Breast epithelium (tissue), 4 donors: ENCODE measurements at places on chromosomes 13 and 19. TPM values are rescaled to one million over a fixed set of nuclear protein-coding genes. Genes with fewer than 3 reads are reported as not detected.

- peak overlapping the region; percentile 94 for H3K4me3 ChIP-seq
- peak overlapping the region; percentile 20 for H3K27ac ChIP-seq
- no peaks in the 10 kb centered on the region for H3K4me1 ChIP-seq
- no peaks in the 10 kb centered on the region for H3K36me3 ChIP-seq
- DNase-seq = no peak
Measured at GRCh38 chr13:24922387-24922744, 158.4 kb downstream of the RNF17 start.

DNA sequence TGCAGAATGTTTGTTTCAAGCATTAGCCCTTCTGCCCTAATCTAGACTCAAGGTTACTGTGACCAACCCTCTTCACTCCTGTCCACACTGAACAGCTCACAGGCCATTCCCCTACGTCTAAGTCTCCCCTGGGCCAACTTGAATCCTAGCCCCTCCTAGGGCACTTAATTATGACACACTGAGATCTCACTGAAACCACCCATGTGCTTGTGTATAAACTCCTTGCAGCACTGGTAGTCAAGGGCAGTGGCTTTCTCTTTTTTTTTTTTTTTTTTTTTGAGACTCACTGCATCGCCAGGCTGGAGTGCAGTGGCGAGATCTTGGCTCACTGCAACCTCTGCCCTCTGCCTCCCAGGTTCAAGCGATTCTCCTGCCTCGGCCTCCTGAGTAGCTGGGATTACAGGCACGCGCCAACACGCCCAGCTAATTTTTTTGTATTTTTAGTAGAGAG is 1.9 kb upstream of the AKT2 start:
- H3K27ac ChIP-seq = no peak overlapping the region
- H3K36me3 ChIP-seq = no peaks in the 10 kb centered on the region
- H3K4me3 ChIP-seq = no peak overlapping the region
- H3K4me1 ChIP-seq = peaks cover 5% of the 10 kb centered on the region
- no peaks in the 10 kb centered on the region for H3K27me3 ChIP-seq
- no peak for DNase-seq

DNA sequence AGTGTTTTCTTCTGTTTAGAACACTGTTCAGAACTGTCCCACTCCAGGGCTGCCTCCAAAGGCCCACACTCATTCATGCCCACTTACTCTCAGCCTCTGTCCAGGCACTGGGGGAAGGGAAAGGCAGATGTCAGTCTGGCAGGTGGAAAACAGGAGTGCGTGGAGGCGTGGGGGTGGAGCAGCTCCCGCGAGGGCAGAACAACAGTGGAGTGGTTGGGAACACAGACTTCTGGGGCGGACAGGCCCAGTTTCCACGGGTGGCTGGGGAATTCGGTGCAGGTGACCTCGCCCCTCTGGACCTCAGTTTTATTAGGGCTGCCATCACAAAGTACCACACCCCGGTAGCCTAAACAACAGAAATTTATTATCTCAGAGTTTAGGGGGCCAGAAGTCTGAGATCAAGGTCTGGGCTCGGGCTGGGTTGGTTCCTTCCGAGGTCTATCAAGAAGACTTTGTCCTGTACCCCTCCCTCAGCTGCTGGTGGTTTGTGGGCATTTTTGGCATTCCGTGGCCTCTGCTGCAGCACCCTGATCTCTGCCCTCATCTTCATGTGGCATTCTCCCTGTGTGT is 59.7 kb downstream of the SIPA1L3 start:
- H3K4me1 ChIP-seq = peaks cover 7% of the 10 kb centered on the region
- H3K27me3 ChIP-seq = no peaks in the 10 kb centered on the region
- no peaks in the 10 kb centered on the region for H3K36me3 ChIP-seq
- no peak overlapping the region for H3K4me3 ChIP-seq

- DNase-seq = no peak
- no peaks in the 10 kb centered on the region for H3K36me3 ChIP-seq
- no peaks in the 10 kb centered on the region for H3K27me3 ChIP-seq
- H3K4me1 ChIP-seq = no peaks in the 10 kb centered on the region
- no peak overlapping the region for H3K27ac ChIP-seq
- H3K4me3 ChIP-seq = no peak overlapping the region
Measured at GRCh38 chr19:48081106-48081505, 29.5 kb downstream of the PLA2G4C start.

DNA sequence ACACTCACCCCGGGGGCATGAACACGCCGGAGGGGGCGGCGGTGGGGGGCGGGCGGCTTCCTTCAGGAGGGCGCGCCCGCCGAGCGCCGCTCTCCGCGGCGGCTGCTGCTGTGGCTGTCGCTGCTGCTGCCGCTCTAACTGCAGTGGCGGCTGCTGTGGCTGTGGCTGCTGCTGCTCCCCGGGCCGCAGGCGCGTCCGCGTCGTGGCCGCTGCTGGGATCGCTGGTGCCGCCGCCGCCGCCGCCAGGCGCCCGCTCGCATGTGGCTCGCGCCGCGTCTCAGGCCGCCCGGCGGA is at the start of gene BBC3:
Gene BBC3 (minus strand): TSS at position 279 of the 294 bp plus-strand sequence. CDS start 2,768 bp downstream, outside the sequence.
- peaks cover 3% of the 10 kb centered on the region for H3K4me1 ChIP-seq
- no peak for DNase-seq
- no peaks in the 10 kb centered on the region for H3K27me3 ChIP-seq
- peak within 1 kb of the TSS; percentile 97 for H3K4me3 ChIP-seq
- H3K27ac ChIP-seq = peak within 1 kb of the TSS; percentile 99

DNA sequence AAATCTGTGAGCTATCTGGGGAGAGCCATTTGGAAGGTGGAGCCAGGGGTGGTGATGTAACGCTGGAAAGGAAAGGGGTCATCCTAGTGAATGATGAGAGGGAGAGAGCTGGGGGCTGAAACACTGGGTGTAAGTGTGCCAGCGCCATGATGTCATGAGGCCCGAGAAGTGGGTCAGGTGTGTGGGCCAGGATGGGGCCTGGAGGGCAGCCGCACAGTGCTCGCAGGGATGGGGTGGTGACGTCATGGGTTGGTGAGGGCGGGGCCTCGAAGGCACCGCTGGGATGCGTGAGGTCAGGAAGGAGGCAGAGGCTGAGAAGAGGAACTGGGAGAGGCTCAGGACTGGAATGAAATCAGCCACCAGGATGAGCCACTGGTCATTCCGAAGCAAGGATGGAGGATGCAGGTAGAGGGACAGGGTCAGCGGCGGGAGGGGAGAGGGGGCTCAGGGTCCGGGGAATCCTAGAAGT is 4.4 kb downstream of the CCDC61 start:
- no peaks in the 10 kb centered on the region for H3K4me1 ChIP-seq
- H3K27me3 ChIP-seq = peaks cover 4% of the 10 kb centered on the region
- H3K27ac ChIP-seq = no peak overlapping the region
- H3K4me3 ChIP-seq = peak overlapping the region; percentile 38
- DNase-seq = no peak

GRCh38 chr13:112114391-112114790 is 47.4 kb downstream of the SOX1 start:
- H3K27me3 ChIP-seq = no peaks in the 10 kb centered on the region
- no peak overlapping the region for H3K27ac ChIP-seq
- no peaks in the 10 kb centered on the region for H3K36me3 ChIP-seq
- no peaks in the 10 kb centered on the region for H3K4me1 ChIP-seq
- no peak for DNase-seq

DNA sequence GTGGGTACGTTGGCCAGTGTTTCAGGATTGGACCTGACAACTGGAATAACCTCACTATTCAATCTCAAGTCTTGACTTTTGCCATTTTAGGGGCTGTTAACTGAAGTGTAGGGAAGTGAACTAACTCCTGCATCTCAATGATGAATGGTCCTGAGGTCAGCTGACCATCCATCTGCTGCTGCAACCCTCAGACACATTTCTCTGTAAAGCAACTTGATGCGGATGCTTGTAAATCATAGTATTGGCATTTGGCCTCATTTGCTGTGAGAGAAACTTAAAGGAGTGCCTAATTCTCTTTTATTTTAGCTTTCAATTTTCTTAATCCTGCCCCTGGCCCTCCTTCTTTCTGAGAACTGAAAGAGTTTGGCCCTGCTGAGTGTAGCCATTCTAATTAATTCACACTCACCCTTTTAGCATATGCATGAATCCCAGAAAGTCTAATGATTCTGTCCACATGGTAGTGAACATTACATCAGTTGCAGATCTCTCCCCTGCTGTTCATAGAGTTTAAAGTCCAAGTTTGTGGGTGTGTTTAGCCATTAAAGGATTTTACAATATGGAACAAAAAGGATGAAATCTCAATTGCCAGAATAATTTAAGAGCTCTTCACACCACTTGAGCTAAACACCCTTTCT is 1531.4 kb upstream of the SLC10A2 start:
- no peaks in the 10 kb centered on the region for H3K36me3 ChIP-seq
- H3K27me3 ChIP-seq = no peaks in the 10 kb centered on the region
- no peak overlapping the region for H3K4me3 ChIP-seq

DNA sequence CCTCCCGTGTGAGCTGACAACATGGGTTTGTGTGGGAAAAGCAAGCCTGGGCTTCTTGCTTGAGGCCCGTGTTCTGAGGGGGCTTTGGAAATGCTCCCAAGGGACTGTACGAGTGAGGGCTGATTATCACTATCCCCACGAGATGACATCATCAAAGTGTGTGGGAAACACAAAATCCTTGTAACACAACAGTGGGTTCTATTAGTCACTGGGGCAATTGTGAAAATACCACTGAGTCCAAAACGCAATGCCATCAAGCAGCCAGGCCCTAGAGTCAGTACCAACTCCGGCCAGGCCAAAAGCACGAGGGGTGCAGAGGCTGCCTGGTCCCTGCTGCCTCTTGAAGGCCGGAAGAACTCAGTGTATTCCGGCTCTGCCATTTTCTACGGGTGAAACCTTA is 29.6 kb downstream of the CAPS start:
- no peak overlapping the region for H3K4me3 ChIP-seq
- no peaks in the 10 kb centered on the region for H3K36me3 ChIP-seq

DNA sequence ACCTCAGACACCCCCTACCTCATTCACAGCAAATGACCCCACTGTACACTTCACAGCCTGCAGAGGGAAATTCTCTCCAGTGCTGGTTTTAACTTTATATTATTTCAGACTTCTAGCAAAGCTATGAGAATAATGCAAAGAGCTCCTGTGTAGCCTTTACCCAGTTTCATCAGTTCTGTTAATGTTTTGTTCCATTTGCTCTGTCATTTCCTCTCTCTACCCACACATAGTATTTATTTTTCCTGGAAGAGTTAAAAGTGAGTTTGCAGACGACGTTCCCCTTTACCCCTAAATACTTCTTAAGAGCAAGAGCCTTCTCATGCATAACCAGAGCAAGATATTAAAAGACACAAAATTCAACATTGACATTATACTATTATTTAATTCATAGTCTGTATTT is 49.9 kb upstream of the ADGRE1 start:
- no peaks in the 10 kb centered on the region for H3K27me3 ChIP-seq
- no peak overlapping the region for H3K4me3 ChIP-seq
- H3K4me1 ChIP-seq = no peaks in the 10 kb centered on the region
- no peak overlapping the region for H3K27ac ChIP-seq

DNA sequence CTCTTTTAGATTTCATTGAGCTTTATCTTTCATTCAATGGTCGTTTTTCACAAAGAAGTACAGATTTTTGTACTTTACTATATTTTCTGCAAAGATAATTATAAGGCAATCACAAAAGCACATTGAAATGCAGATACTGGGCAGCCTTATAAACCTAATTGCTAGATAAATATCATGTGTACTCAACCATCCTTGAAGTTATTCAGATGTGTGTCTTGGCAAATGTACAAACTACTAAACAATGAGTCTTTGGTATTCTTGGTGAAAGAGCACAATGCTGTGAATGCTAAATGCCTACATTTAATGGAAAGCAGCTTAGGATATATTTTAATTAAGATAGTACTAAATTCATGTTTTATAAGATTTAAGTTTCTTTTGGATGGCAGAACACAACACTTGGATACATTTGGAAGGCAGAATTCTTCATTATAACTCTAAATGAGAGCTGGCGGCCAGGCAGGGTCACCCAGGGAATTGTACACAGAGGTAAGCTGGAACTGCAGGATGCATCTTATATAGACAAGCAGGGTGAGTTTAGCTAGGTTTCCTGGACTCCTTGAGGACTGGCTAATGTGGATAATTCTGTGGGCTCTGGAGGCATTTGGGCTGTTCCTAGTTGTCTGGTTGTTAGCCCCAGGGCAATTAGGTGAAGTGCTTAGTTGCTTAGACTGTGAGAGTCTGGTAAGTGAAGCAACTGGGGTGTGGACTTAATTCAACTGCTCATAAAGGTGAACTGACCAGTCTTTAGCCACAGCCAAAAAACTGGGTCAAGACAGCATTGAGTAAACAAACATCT is 286.6 kb downstream of the PCDH20 start:
- no peak overlapping the region for H3K4me3 ChIP-seq
- no peak for DNase-seq
- H3K27me3 ChIP-seq = no peaks in the 10 kb centered on the region

GRCh38 chr13:94548821-94549231 is 47.1 kb downstream of the TGDS start:
- peak overlapping the region; percentile 63 for H3K4me3 ChIP-seq
- DNase-seq = peak; percentile 19
- H3K27ac ChIP-seq = peak overlapping the region; percentile 94
- H3K36me3 ChIP-seq = no peaks in the 10 kb centered on the region
- no peaks in the 10 kb centered on the region for H3K4me1 ChIP-seq

DNA sequence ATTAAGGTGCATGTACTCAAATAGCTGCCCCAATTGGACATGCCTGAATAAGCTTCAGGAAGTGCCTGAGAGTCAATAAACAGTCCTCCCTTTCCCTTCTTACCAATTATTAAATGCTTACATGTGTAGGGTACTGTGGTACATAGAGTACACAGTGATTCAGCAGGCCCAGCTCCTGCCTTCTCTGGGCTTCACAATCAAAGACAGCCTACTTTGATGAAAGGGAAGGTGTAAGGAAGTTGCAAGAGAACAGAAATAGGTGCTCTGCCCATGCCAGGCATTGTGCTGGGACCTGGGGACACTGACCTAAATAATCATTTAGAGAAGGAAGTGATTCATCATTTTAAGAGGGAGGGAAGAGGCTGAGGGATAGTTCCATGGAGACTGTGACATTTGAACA is 17.2 kb downstream of the FRY start:
- H3K27me3 ChIP-seq = no peaks in the 10 kb centered on the region
- no peak overlapping the region for H3K4me3 ChIP-seq
- no peak for DNase-seq
- no peaks in the 10 kb centered on the region for H3K4me1 ChIP-seq
- H3K36me3 ChIP-seq = no peaks in the 10 kb centered on the region
- H3K27ac ChIP-seq = no peak overlapping the region

GRCh38 chr13:110616103-110617101 is 1.1 kb downstream of the NAXD start:
- H3K27ac ChIP-seq = peak overlapping the region; percentile 92
- H3K4me3 ChIP-seq = peak overlapping the region; percentile 91
- no peaks in the 10 kb centered on the region for H3K27me3 ChIP-seq
- peak; percentile 78 for DNase-seq

DNA sequence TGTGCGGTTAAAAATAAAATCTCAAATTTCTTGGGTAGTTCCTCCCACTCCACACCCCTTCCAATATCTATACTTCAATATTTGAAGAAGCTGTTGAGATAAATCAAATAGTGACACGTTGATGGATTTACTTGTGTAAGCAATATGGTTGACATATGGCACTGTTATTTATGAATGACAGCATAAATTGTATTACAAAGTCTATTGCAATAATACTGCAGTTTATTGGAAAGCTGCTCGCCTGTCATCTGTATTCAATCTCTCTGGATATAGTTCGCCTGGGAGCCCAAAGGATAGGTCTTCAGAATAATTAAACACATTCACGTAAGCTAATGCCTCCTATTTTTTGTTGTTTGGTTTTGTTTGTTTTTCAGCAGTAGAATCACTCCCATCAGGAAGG is 5.0 kb upstream of the ZIC5 start:
- peaks cover 100% of the 10 kb centered on the region for H3K27me3 ChIP-seq
- no peaks in the 10 kb centered on the region for H3K36me3 ChIP-seq
- no peak for DNase-seq

MEDAG gene
- 76.2 TPM for total RNA-seq

HOMER3 gene
- 62.6 TPM for total RNA-seq

EBI3 gene
- 0.66 TPM for total RNA-seq

ZNF536 gene
- total RNA-seq = not detected

LRRC4B gene
- 1.2 TPM for total RNA-seq

ZFR2 gene
- 0.98 TPM for total RNA-seq

SIGLEC10 gene
- total RNA-seq = 17.0 TPM

APOC1 gene
- 285 TPM for total RNA-seq

ZNF134 gene
- total RNA-seq = 31.6 TPM

ENOX1 gene
- total RNA-seq = 2.3 TPM
